Stimulated activated CD8-positive, alpha-beta memory T cell treated with anti-CD3 and anti-CD28 coated beads, Interleukin-12 subunit alpha, Interleukin-12 subunit beta, amount 100 ng/mL, for 1 hour (primary cell): ENCODE measurements at places on chromosomes 4 and X.

DNA sequence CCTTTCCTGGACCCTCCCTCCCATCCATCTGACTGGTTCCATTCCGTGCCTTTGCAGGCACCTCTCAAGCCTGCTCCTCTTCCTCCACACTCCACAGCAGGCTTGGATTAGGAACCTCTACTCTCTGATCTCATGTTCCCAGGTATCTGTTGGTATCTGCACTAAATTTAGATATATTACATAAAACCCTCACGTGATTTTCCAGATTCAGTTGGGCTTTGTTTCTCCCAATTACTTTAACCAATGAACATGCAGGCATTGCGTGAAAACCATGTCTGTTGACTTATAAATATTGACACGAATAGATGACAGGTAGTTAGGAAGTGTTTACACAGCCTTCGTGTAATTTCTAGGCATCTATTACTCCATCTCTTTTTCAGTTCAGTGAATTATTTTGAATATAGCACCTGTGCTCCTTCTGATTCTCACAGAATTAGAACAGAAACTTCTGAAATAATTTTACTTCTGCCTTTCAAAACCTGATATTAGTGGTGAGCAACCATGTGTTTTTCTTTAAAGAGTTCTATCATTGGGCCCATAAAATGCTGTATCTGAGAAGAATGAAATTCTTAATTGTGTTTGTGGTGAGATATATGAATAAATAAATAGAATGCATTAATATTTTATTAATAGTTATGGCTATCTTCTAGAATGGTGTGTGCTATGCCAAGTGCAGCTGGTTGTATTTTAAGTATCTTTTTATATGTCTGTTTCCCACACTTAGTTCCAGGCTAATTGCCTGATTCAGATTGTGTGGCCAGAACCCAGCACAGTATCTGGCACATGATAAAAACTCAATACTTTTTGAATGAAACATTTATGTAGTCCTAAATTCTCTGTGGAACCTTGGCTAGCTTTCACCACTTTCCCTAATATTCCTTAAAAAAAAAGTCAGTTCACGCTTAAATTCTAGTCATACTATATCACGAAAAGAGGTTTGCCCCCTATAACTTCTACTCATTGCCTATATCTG is 304.8 kb downstream of the QDPR start:
- DNase-seq, result no peak

DNA sequence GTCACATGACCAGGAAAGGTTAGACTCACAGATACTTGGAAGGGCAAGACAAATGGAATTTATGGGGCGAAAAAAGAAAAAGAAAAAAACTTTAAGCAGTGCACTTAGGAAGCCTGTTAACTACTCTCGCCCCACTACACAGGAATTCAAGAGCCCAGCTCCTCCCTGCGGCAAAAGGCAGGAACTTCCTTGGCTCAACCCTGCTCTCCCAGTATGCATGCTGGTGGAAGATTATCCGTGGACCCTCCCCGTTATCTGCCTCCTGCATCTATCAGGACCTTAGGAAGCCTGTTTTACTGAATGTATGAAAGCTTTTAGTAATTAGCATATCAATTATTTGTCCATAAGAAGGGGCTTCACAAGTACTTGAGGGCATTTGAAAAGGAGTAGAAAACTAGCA is 40.1 kb upstream of the RPA4 start:
- DNase-seq, result no peak

GRCh38 chr4:61864286-61864685 is 664.2 kb downstream of the ADGRL3 start:
- no peak for DNase-seq

DNA sequence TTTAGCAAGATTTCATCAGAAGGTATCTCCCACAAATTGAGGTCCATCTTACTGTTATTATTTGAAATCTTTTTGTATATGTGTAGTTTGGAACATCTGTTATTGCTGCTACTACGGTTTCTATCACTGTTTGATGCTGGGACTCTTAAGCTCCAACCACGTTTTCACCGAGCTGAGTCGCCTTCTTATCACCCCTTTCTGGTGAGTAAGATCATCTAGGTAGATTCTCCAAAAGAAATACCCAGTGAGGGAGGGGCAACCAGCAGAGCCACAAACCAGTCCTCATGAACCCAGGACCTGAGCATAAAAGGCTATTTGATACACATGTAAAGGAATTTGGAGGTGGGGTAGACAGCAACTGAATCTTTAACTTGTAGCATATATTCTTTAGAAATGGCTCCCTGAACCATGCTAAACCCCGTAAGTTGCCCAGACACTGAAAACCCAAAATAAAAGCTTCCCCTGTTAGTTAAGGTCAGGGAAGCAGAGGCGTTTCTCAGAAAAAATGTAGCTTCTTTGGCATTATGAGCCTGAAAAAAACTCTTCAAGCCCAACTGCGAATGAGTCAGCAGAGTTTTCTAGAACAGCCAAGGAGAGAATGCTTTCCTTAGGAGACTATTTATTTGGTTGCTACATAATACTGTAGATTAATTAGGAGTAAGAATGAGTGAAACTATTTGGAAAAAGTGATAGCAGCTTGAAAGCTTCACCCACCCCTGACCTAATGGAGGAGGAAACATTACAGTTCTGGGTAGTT is 53.8 kb upstream of the ATXN3L start:
- DNase-seq, result no peak

DNA sequence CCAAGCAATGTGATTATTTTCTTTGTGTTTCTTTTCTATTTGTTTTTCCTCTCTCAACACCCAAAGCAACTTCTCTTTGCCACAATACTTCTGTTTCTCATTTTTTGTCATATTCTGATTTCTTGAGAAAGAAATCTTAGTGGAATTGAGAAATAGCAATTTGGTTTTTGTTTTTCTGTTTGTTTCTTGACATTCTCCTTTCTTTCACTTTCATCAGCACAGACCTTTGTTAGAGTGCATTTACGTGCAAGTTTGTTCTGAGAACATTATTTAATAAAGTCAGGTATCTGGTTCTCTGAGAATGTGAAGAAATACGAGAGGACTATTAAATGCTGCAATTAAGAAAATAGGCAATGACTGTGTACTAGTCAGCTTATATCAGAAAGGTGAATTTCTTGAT is 608.1 kb upstream of the AADAT start:
- no peak for DNase-seq

GRCh38 chrX:107454302-107454701 is 4.8 kb downstream of the FRMPD3 start:
- DNase-seq, result no peak

DNA sequence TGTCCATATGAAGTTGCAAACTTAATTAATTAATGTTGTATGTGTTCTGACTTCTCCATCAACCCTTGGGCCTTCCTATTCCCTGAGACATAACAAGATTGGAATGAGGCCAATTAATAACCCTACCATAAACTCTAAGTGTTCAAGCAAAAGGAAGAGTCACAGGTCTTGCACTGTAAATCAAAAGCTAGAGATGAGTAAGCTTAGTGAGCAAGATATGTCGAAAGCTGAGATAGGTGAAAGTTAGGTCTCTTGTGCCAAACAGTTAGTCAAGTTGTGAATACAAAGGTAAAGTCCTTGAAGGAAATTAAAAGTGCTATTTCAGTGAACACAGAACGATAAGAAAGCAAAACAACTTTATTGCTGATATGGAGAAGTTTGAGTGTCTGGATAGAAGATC is 58.2 kb upstream of the GPRIN3 start:
- no peak for DNase-seq

DNA sequence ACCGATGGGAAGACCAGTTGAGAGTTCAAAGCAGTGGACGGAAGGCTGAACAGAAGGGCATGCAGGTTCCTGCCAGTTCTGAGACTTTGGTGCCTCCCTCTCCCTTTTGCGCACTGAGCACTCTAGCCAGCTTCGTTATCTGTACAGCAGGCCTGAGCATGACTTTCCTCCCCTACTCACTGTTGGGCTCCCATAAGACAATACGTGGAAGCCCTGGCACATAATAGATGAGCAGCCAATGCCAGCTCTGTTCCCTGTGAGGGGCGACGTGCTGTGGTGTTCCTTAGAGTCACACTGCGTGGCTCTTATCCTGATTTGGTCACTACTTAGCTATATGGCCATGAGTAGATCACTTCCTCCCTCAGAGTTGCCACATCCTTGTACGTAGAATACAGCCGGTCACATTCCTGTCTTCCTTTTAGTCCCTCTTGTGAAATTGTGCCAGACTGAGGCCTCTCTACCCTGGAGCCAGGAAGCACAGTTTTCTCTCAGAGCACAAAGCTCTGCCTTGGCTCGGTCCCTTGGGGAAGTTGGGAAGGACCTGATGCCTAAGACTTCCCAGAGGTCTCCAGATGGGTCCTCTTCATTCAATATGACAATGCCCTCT is 160.4 kb upstream of the MAMLD1 start:
- DNase-seq, result no peak

DNA sequence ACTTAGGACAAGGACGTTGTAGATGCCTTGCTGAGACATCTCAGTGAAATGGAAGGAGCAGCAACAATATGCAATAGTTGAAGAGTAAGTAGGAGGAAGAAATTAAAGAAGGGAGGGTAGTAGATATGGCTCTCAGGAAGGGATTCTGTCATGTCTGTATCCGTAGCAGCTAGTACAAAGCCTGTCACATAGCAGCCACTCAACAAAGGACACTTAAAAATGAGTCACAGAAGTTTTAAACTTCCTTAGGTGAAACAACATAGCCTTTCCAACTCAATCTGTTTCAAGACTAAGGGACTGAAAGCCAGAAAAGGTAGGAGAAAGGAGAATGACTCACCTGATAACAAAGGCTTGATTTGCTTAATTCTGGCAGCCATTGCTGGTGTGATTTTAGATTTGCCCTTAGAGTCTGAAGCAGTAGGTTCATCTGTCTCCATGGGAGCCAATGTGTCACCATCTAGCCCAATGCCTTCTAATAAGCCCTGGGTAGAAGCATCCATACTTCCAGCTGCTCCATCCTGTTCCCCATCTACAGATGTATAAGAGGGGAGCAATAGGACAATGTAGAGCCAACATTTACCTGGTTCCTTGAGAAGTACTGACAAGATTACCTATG is 86.6 kb downstream of the HUWE1 start:
- no peak for DNase-seq

DNA sequence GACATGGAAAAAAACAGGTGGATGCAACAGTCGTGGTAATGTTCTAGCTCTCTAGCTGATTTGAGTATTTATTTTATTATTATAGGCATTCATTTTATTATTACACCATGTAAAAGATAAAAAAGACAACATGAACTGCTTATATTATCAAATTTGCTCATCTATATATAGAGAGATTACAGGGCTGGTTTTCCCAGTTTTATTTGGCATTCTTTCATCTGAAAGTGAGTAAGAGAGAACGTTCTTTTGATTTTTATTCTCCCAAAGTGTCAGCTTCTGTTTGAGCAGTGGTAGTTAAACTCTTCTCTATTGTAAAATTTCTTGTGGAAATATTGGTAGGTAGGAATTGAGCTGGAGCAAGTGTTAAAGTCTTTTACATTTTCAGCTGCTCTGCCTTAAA is 179.9 kb downstream of the SOWAHB start:
- DNase-seq, result no peak

DNA sequence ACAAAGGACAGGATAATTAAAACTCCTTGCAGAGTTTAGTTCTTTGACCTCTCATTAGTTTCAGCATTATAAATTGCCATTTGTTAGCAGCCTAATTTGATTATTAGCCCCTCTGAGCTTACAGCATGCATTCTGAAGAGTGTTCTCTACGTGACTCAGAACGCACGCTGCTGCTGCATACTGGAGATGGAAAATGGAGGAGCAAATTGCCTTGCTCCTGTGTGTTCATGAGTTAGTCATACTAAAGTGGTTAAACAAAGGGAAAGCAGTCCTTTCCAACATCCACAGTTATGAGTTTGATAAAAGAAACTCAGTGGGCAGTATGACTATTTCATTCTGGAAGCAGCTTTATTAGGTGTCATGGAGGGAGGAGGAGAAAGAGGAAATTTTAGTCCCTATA is 922.5 kb downstream of the RPA4 start:
- no peak for DNase-seq

DNA sequence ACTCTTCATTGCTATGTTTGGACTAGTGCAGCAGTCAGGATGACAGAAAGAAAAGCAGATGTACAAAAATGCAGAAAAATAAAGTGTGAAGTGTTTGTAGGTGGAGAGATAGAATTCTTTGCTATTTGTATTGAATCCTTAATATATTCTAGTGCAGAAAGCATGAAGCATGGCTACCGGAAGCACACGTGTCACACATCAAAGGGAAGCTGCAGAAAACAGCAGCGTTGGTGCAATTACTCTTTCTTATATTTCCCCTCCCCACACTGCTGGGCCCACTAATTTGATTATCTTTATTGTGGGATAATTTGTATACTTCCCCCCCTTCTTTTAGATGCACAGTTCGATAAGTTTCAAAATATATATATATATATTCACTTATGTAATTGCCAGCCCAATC is 35.9 kb upstream of the TAPT1 start:
- DNase-seq, result no peak

DNA sequence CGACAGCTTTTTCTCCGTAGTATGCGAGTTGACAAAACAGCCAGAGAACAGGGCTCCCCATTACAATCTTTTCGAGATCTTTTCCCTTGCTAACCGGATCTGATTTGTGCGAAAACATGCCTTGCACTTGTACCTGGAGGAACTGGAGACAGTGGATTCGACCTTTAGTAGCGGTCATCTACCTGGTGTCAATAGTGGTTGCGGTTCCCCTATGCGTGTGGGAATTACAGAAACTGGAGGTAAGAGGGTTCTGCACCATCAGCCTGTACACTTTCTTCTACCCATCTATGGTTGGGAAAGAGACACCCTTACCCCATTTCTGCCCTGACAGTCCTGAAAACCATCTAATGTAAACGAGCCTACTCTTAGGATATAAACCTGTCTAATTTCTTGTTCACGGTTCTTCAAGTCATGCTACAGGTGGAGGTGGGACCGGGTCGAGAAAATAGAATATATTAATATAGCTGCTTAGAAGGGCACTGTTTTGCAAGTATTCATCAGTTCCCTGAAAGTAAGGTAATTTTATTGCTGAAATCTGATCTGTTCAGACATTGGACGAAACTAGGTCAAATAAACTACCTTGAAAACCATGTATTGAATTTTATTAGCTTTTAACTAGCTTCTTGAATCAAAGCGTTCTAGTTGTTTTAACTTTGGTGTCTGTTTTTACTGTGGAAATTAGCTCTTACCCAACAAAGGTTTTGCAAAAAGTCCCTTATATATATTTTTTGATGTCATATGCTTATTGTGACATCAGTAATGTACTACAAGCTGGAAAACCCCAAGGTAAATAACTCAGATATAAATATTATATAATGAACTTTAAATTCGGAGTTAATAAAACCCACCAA is 869 bp downstream of the TMEM184C start:
- no peak for DNase-seq
